Smooth muscle cell of the umbilical artery (primary cell): ENCODE measurements at places on chromosomes 3 and 15. TPM values are rescaled to one million over a fixed set of nuclear protein-coding genes. Genes with fewer than 3 reads are reported as not detected.

The CD86 gene
- not detected in 2 replicates for total RNA-seq

The CMTM6 gene
- total RNA-seq: 75.3 and 114 TPM in 2 replicates

The MUC13 gene
- not detected in 2 replicates for total RNA-seq

The CHDH gene
- total RNA-seq: not detected in 2 replicates

The C3orf52 gene
- total RNA-seq: 10.7 and 19.1 TPM in 2 replicates

The ST3GAL6 gene
- 14.3 and 25.8 TPM in 2 replicates for total RNA-seq

The SLC7A14 gene
- total RNA-seq: 2.4 and 4.9 TPM in 2 replicates

The IQCH gene
- total RNA-seq: 4.2 and 4.7 TPM in 2 replicates

The MITF gene
- total RNA-seq: 0.74 and 3.6 TPM in 2 replicates

The CX3CR1 gene
- not detected in 2 replicates for total RNA-seq

The OR5K2 gene
- total RNA-seq: not detected in 2 replicates

The TSPAN3 gene
- 265 and 269 TPM in 2 replicates for total RNA-seq

The TTLL13 gene
- 0.14 TPM in 1 of 2 replicates, not detected in the other for total RNA-seq

The TM4SF18 gene
- total RNA-seq: under 0.01 and 0.46 TPM in 2 replicates
